ENCODE measurements at places on chromosomes 7 and 10.

DNA sequence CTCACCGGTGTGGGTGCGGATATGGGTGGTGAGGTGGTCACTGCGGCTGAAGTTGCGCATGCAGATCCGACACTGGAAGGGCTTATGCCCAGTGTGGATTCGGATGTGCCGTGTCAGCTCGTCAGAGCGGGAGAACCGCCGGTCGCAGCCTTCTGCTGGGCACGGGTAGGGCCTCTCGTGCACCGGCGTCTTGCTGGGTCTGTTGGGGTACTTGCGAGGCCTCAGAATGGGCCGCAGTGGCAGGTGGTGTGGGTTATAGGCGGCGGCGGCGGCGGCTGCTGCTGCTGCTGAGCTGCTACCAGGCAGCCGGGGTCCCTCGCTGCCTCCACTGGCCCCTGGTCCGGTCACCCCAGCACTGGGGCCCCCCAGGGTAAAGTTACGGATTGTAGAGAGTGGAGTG is 2.7 kb downstream of the EGR2 start:
- no peak for DNase-seq

- DNase-seq = no peak
These were observed 94.8 kb downstream of the KIAA1217 start for GRCh38 chr10:24303522-24304310.

- no peak for DNase-seq
These were observed 2.9 kb downstream of the FZD8 start for GRCh38 chr10:35639021-35639727.

DNA sequence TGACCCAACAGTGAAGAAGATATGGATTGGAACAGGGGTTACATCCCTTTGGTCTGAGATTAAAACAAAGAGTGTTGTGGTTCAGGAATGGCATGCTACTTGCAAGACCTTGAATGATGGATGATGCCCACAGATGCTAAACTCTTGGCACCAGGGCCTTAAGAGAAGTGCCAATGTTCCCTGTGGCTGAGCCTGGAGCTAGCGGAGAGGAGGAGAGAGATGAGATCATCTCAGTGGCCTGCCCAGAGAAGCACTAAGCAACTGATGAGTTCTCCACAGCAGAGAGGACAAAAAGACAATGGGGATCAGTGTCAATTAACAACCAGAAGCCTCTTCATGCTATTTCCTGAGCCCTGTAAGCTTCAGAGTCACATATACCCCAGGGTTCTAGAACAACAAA is 97.8 kb downstream of the ELAPOR2 start:
- no peak for DNase-seq

GRCh38 chr7:150514748-150515222 is at the start of gene GIMAP7:
TSS of gene GIMAP7 (plus strand) at chr7:150514872. CDS start at chr7:150519975, 5,103 bp downstream.
- DNase-seq = no peak

- DNase-seq = no peak
These were observed 2.5 kb downstream of the TNRC18 start for GRCh38 chr7:5420881-5421713.

GRCh38 chr10:71973777-71974488 is 9.7 kb downstream of the CHST3 start:
- no peak for DNase-seq

GRCh38 chr7:69961436-69961835 is 363.2 kb downstream of the AUTS2 start:
- no peak for DNase-seq

DNA sequence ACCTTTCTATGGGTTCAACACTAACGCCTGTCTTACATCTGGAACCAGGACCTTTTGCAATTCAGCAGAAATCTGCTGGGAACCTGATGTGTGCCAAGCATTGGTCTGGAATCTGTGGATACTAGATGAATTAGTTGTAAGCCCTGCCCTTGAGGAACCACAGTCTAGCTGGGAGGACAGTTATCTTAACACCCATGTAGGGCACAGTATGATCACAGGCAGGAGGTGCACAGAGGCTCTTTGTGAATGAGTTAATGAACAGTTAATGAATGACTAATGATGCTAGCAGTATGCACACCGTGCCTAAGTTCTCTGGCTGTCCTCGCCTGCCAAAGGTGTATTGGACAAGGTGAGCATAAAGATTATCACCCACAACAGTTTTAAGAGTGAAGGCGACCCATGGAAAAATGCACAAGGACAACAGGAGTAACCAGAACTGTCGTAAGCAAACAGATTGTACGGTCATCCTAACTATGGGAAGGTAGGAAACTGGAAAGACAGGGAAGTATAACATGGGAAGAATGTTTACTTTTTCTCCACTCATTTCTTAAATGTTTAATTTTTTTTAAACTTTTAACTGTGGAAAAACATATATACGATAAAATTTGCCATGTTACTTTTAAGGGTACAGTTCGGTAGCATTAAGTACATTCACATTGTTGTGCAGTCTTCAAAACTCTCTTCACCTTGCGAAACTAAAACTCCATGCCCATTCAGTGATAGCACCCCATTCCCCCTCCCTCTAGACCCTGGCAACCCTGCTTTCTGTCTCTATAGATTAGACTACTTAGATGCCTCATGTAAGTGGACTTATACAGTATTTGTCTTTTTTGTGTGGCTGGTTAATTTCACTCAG is 139.9 kb downstream of the CXCL12 start:
- DNase-seq = no peak

DNA sequence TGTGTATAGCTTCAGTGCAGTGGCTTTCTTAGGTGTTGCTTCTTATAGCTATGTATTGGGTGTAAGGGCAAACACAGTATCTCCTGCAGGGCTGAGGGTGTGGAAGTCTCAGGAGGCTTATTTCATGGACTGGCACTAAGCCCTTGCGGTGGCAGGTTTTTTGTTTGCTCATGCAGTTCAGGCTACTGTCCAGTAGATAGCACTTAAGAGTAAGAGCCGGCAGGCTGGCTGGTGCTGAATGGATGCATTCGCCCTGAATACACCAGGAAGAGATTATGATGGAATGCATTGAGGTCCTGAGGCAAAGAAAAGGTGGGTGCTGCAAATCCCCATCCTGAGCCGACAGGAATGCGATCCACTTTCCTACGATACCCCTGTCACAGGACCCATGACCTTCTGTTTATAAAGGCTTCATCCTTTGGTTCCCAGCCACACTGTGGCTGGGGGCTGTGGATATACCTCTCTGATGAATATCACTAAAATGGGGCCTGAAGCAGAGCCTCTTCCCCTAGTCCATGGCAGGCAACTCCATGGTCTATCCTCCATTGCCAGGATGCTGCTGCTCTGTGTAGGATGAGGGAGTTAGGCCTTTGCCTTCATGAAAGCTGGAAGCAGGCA is 44.9 kb downstream of the ANXA8 start:
- DNase-seq = no peak

DNA sequence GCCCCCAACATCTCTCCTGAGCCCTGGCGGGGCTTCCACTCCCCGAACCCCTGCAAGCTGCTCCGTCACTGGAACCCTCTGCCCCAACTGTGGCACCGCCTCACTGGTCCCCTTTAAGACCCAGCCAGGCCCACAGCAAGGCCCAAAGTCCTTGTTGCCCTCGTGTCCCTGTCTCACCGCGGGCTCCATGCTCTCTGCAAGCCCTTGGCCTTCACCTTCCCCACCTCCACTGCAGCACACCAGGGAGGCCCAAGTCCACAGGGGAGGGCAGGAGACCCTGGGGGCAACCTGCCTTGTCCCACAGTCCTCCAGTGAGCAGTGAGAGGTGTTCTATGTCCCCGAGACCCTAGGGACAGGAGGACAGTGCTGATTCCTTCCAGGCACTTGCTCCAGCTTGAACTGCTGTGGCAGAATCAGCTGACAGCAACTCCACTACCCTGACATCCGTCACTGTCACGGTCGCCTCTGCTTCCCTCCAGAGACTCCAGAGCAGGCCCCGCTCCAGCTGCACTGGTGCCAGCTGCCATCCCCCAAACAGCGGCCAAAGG is 105.3 kb downstream of the CYTH3 start:
- peak; percentile 2 for DNase-seq

- no peak for DNase-seq
These were observed 27.7 kb downstream of the PSAP start for GRCh38 chr10:71823356-71823755.

DNA sequence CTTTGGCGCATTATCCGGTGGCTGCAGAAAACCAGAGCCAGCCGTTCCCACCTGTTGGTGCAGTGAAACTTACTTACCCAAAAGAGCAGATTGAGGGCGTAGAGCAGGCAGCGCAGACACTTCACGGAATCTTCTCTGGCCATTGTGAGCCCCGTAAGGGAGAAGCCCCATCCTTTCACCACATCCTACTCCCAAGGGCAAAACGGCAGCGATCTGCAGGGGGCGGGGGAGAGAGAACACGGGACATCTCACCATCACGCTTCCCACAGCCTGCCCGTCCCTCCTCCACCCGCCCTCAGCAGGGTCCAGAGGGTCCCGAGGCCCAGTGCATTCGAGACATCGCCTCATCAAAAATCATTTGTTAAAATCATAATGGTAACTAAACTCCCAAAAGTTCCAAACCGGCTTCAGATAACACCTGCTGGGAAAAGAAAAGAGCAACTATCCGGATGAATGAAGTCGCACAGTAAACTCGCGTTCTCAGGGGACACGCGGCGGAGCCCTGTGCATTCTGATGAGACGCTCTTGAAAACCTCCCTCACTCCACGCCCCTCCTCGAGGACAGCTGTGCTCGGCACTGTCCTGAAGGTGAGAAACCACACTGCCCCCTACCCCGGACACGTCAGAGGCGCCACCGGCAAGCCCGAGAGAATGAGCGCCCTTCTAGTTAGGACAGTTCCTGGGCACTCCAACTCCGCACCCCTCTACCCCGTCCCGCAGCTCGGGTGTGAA is 1.2 kb downstream of the TSPAN12 start:
- DNase-seq = peak; percentile 51

- DNase-seq = no peak
These were observed 16.7 kb downstream of the CEP55 start for GRCh38 chr10:93513091-93513490.

GRCh38 chr10:13784067-13784466 is 197.3 kb downstream of the PRPF18 start:
- DNase-seq = no peak

DNA sequence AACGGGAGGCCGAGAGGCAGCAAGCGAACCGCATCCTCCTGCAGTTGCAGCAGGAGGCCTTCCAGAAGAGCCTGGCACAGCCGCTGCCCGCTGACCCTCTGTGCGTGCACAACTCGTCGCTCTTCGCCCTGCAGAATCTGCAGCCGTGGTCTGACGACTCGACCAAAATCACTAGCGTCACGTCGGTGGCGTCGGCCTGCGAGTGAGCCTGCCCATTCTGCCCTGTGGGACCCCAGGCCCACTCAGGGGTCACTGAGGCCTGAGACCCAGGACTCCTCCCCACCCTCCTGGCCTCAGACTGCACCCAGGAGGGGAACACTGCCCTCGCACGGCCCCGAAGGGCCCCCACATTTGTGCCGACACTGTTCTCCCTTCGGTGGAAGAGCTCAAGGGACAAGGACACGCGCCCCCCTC is 5.6 kb downstream of the TLX1 start:
- DNase-seq = no peak

GRCh38 chr10:49844775-49845595 is 82.9 kb upstream of the OGDHL start:
- DNase-seq = no peak

- DNase-seq = no peak
These were observed 423.6 kb downstream of the DGKB start for GRCh38 chr7:14478834-14479510.

GRCh38 chr10:282294-283139 is 147.3 kb downstream of the ZMYND11 start:
- no peak for DNase-seq

DNA sequence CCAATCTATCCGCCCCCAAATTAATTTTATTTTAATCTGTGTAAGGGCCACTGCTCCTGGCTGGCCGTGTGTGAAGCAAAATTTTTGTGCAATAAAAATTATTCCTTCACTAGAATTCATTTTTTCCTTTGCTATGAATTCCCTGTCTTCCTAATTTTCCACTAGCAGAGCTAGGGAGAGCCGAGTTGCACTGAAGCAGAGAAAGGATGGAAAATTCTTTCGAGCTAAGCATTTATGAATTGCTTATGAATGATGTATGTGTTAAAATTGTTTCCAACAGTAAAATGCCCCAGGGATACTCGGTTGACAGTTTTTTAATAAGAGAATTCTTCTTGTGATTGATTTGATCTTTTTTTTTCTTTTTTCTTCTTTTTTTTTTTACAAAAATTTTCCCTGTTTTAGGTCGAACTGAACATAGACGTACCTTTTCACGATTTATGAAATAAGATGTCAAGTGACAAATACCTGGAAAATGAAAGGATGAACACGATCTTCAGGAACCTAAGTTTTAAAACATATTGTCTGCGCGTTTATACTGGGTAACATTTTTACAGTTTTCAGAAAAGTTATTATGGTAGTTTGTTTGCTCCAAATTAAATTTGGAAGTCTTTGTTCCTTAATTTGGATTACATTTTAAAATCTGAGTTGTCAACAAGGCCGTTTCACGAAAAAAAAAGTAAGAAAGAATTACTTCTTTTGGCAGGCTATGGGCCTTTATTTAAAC is 288.8 kb upstream of the NFE2L3 start:
- DNase-seq = peak; percentile 54

DNA sequence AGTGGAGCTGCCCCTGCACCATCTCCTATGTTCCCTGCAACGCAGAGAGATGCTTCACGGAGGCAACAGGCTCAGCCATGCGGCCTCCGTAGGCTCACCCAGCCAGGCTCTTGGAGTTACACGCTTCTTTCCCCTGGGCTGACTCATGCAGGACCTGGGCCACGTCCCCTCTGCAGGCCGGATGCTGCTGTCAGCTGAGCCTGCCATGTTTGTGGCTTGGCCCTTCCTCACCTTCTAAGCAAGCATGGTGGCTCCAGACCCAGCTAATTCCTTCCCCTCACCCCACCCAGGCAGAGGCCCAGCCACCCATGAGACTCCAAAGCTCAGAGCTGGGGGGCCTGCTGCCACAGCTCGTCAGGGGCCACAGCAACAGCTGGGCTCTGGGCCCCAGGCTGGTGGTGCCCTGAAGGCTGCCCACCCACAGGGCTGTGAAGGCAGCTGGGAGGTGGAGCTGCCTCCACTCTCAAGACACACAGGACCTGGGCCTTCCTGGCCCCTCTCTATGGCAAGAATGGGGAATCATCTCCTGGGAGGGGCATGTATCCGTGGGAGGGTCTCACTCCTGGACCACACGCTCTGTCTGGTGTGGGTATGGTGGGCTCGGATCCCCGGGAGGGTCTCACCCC is 219.6 kb downstream of the ELFN1 start:
- no peak for DNase-seq

- DNase-seq = no peak
These were observed 11.5 kb downstream of the GSAP start for GRCh38 chr7:77404641-77405040.

DNA sequence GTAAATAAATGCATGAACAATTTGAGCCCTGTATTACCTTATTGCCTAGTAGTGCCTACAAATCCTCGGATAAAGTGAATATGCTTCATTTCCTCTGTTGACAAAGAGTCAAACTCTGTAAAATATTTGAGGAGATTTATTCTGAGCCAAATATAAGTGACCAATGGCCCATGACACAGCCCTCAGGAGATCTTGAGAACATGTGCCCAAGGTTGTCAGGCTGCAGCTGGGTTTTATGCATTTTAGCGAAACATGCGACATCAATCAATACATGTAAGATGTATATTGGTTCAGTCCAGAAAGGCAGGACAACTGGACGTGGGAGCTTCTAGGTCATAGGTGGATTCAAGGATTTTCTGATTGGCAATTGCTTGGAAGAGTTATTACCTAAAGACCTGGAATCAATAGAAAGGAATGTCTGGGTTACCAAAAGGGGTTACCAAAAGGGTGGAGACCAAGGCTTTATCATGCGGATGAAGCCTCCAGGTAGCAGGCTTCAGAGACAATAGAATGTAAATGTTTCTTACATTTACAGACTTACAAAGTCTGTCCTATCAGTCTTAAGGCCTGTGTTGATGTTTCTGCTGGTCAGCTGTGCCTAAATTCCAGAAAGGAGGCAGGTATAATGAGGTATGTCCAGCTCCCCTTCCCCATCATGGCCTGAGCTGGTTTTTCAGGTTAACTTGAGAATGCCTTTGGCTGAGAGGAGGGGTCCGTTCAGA is 220.1 kb upstream of the FZD1 start:
- DNase-seq = no peak

Data from NCI-H1694 treated with DMSO at 0.1 percent for 48 hours (cell line).